ENCODE measurements at places on chromosomes 7 and 10.

DNA sequence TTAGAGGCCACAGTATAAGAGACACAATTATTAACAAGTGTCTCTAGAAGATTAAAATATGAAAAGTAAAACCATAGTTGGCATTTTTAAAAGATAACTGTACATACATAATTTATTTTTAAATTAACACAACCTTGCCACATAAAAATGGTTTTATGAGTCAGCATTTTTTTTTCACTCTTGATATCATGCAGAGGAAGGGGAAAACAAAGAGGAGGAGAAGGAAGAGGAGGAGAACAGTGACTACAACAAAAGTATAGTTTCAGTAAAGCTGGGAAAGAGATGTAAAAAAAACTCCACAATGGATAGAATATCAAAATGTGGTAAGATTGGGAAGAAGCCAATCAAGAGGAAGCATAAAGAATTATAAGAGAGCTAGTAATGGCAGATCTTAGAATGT, 34.0 kb downstream of the CH25H start:
- DNase-seq, result no peak

- DNase-seq, result no peak
These were observed 152.5 kb downstream of the SEMA3A start for GRCh38 chr7:84042110-84042539.

DNA sequence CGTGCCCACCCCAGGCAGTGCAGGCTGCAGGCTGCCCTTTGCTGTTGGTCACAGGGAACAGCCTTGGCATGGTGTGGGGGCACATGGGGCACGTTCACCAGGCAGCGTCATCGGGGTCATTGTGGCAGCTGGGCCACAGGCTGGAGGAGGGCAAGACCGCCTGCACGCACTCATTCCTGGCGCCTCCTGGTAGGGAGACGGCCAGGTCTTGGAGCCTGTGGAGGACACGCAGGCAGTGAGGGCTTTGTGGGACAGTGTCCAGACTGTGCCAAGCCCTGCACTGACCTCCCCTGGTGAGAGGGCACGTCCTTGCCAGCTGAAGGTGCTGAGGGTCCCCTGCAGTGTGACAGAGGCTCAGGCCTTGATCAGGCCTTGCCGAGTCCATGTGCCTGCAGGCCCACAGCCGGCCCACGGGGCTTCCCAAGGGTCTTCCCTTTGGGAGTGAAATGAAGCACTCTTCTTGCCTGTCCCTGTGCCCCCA, 76.4 kb downstream of the NKX6-2 start:
- no peak for DNase-seq

DNA sequence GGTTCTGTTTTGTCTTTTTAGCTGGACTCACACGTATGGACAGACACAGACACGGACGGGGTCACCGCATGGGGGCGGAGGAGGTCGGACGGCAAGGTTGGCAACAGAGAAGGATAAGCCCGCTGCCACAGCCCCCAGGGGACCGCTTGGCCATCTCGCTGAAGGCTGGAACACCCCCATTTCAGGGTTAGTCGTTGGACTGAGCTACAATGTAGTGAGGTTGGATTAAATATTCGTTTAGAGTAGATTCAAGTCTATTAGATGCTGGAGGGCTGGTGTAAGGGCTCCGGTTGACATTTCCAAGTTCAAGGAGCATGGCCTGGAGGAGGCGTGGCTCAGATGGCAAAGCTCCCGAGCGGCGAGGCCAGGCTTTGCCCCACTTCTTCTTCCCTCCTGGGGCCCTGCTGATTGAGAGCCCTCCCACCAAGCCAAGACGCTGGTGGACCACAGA, 35.2 kb downstream of the PPIF start:
- no peak for DNase-seq

All from CD4-positive, alpha-beta T cell treated with Interleukin-12 subunit alpha and Interleukin-12 subunit beta, for 1 hour (primary cell).